Stimulated activated CD8-positive, alpha-beta memory T cell treated with anti-CD3 and anti-CD28 coated beads, Interleukin-2, amount 100 ng/mL, for 48 hours (primary cell): ENCODE measurements at places on chromosomes 1 and 21.

GRCh38 chr1:55886856-55887712, 671.9 kb upstream of the USP24 start:
- no peak for DNase-seq

- no peak for DNase-seq
Observed at GRCh38 chr1:39698568-39698967, 7.3 kb upstream of the HPCAL4 start.

DNA sequence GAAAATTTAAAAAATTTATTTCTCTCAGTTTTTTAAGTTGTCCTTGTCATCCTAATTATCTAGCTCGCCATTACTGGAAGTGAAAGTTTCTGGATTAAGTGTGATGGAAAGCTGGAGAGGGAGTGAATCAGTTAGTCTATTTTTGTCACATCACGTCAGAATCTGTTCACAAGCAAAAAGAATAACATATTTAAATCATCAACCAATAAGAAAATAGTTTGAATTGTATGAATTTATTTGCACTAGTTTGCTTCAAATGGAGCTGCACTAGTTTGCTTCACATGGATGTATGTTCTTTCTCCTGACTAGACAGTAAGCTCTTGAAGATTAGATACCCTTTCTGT, 22.8 kb downstream of the PHC2 start:
- DNase-seq: no peak

DNA sequence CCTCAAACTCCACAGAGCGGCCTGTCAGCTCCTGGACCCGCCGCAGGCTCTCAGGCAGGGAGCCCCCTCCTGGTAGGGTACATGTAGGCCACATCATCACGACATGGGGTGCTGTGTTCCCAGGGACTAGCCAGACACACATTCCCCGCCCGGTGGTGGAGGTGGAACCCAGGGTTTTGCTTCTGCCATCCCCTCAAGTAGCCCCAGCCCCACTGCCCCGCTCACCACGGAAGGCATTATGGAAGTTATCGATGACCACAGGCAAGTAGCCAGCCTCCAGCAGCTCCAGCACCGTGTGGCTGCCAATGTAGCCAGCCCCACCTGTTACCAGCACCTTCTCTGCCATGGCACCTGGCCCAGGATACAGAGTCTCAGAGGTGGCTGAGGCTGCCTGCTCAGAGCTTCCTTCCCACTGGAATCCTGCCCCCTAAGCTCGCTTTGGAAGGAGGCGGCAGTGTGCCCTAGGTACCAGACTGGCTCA, 1.9 kb downstream of the GALE start:
- DNase-seq: no peak

DNA sequence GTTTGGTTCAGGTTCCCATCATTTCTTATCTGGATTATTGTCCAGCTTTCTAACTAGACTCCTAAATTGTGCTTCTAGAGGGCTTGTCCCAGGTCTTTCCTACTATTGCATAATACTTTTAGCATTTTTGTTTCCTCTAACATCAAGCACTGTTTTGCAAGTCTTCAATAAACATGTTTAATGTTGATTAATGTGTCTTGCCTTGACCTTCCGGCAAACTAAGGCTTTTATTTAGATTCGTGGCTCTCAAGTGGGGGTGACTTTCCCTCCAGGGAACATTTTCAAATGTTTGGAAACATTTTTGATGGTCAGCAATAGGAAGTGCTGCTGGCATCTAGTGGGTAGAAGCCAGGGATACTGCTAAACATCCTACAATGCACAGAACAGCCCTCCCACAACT, 90.7 kb downstream of the RPE65 start:
- no peak for DNase-seq

- no peak for DNase-seq
Observed at GRCh38 chr1:179950651-179951050, 4.0 kb upstream of the CEP350 start.

DNA sequence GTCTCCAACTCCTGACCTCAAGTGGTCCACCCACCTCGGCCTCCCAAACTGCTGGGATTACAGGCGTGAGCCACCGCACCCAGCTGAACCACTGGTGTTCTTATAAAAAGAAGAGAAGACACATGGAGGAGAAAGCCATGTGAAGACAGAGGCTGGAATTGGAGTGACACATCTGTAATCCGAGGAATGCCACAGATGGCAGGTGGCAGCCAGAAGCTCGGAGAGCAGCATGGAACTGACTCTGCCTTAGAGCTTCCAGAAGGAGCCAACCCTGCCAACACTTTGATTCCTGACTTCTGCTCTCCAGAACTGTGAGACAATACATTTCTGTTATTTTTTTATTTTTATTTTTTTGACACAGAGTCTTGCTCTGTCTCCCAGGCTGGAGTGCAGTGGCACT, 59.0 kb upstream of the ATP2B4 start:
- no peak for DNase-seq

- DNase-seq: no peak
Observed at GRCh38 chr21:21034036-21034435, 35.8 kb downstream of the NCAM2 start.

DNA sequence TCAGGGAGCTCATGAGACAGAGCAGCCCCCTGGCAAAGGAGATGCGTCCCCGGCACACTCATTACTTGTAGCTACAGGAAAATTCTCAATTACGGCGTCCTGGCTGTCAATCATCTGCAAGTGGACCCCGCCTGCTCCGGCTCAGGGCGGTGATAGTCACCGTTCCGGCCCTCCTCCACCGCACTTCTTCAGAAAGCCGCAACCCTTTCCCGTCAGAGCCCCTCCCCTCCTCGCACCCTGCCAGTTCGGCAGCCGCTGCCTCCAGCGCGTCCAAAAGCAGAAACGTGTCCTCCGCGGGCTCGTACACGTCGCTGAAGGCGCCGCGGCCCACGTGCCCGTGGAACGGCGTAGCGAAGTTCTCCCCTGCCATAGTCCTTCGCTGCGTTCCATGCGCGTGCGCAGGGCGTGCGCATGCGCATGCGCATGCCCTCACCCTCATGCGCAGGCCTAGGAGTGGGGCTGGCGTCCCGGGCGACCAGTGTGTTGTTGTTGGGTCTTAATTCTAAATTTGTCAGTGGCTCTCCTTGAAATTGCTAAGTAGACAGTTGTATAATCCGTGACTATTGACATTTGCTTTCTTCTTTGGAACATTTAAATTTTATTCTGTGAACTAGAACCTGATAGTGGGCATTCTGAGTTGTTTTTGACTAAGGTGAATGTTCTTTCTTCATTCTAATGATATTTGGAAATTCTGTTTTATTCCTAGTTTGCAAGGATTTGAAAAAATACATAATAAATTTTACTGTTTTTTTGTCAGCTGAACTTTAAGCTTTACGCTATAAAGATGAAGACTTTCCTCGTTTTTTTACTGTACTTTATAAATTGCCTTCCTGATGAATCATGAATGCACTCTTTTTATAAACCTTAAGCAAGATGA, 107.5 kb downstream of the LTN1 start:
- DNase-seq: peak; percentile 86

DNA sequence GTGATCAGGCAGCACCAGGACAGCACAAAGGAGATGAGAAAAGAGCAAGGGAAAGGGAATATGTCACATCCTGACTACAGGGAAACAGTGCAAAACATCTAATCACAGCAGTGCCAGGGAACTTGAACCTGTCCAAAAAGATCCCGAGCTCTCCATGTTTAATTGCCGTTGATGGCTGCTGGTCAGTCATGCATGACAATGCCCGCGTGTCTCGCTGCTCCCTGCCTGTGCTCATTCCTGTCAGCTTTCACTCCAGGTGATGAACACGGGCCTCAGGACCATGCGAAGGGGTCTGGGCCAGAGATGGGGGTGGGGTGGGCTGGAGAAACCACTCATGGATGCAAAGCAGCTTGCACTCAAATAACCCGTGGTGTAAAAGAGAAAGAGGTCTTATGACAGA, 287.0 kb downstream of the GPATCH2 start:
- DNase-seq: no peak

GRCh38 chr1:7262611-7263010, 477.4 kb downstream of the CAMTA1 start:
- no peak for DNase-seq
